ENCODE measurements at places on chromosomes 13 and 19.

DNA sequence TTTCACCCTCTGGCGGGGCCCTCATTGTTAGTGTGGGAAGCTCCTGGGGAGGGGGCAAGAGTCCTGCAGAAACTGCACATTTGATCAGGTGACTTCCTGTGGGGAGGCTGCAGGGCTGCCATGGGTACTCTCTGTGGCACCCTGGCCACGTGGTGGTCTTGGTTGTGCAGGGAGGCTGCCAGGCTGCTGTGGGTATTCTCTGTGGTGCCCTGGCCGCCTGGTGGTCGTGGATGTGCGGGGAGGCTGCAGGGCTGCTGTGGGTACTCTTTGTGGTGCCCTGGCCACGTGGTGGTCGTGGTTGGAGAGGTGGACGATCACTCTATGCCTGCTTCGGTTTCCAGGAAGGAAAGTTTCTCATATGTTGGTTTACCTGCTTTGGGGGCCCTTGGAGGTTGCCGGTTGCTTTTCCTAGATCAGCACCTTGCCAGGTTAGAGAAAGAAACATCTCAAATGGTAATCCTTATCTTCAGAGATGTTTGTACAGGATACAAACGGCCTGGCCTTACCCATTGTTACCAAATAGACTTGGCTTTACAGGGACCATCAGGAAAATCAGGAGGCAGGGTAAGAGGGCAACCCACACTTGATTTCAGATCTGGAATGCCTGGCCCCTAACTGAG is 22.9 kb downstream of the TEX29 start:
- DNase-seq = no peak

GRCh38 chr19:56104423-56104822 is 16.7 kb downstream of the ZNF787 start:
- no peak for DNase-seq

GRCh38 chr19:41248895-41249294 is 15.3 kb upstream of the HNRNPUL1 start:
- no peak for DNase-seq

DNA sequence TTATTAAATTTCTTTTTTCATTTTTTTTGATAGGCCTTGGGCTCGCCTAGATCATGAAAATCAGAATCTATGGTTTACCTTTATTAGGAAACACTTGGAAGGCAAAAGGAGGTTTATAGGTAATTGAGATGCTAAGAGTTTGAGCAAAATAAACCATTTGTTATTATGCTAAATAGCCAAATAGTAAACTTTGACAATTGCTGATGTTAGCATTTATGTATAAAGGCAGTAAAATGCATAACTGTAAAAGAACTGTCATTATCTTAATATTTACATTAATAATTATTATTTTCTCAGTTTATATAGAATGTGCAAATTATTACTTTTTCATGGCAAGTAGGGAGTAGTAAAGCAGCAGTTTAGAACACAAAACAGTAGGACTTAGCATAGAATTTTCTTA is 1737.8 kb upstream of the PRR20A start:
- DNase-seq = no peak

DNA sequence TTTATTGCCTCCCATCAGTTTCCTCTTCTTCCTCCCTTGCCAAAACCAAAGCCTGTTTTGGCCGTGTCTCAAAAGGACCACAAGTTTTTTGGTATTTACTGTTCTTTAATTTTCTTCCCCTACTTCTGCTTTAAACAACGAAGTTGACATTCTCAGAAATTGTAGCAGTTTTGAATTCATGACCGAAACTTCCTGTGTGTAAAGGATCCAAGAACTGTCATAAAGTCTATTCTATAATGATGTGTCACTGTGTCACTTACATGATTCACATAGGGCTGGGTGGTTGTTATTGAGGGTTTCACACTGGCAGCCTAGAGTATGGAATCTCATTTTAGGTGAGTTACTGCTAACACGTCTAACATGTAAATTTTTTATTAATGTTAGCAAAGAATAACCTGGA is 741.0 kb upstream of the KLHL1 start:
- no peak for DNase-seq

DNA sequence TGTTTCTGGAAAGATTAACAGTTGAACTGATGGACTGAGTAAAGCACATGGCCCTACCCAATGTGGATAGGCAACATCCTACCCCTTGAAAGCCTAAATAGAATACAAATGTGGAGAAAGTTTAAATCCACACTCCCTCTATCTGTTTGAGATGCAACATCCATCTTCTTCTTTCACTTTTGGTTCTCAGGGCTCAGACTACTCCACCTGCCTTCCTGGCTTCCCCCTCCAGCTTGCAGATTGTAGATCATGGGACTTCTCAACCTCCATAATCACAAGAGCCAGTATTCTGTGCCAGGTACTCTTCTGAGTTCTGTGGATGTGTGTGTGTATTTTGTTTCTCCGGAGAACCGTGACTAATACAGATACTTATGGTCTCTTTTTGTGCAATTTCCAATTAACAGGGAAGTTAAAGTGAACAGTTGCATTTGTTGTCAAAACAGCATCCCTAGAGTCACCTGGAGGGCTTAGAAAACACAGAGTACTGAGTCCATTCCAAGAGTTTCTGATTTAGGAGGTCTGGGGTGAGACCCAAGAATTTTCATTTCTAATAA is 590.3 kb upstream of the MIR17HG start:
- no peak for DNase-seq

DNA sequence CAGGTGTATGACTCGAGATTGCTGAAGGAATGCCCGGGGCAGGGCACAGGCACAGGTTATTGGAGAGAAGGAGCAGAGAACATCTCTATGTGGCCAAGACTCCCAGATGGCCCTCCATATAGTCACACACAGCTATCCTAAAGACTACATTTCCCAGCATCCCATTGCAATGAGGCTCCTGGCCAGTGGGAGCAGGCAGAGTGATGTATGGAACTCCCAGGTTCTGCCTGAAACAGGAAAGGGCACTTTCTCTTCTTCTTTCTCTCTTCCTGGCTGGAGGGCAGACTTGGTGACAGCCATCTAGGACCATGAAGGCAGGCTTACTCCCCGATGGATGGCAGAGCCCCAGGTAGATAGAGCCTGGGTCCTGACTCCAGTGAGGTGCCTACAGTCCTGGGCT is 13.5 kb downstream of the PPP1R13L start:
- DNase-seq = no peak

DNA sequence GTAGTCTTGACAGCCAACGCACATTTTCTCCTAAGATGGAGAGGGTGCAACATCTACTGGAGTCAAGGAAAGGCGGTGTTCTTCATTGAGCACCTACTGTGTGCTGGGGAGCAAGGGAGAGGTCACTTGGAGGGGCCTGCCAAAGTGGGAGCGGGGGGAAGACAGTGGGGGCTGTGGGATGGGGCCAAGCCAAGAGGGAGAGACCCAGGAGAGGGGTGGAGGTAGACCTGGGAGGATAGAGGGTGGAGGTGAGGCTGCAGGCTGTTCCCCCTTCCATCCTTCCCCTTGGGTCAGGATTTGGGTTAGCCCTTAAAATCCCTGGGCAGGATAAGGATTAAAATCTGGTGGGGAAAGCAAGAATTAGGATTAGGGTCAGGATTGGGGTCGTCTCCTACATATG is 1.7 kb upstream of the PLPP2 start:
- DNase-seq = no peak

DNA sequence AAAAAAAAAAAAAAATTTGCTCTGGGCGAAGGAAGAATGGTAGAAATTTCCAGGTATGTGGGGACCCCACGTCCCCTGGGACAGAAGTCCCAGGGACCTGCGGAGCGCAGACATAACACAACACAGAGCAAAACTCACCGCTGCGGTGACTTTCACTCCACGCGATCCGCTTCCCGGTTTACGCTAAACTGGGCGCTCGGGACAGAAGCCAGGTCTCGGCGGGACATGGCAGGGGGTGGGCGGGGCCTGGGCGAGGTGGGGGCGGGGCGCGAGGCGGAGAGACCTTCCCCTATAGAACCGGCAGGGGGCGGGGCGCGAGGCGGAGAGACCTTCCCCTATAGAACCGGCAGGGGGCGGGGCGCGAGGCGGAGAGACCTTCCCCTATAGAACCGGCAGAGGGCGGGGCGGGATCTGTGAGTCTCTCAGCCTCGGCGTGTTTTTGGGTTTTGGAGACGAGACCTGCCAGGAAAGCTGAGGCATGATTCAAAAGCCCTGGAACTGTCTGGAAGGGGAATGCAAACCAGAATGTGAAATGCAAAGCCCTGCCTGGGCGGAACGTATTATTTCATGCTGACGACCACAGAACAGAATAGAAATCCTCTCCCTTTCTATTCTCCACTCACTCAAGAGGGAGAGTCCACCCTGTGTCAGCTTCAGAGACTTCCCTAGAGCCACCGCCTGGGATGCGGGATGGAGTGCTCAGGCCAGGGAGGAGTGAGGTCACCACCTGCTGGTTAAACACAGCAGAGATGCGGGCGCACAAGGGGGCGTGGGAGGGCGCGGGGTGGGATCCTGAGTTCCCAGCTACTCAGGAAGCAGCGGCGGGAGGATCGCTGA is 20.2 kb upstream of the ERVV-1 start:
- peak; percentile 89 for DNase-seq

DNA sequence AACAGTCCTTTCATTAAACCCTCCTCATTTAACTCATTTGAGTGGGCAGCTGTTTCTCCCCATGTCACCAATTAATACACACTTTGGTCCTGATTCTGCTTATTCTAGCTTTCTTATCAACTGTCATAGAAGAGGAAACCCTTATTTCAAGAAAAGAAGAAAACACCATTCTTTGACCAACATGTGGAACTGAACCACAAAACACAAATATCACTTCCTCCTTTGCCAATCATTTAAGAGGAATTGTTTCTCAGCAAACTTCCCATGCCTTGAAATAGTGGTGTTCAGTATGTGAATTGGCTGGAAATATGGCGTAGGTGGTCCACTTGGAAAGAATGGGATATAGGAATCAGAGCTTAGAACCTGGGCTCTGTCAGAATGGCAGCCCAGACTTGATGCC is 20.4 kb downstream of the MBD3L2B start:
- no peak for DNase-seq

- DNase-seq = no peak
Measured at GRCh38 chr19:12733369-12734214, 892 bp downstream of the TRIR start.

DNA sequence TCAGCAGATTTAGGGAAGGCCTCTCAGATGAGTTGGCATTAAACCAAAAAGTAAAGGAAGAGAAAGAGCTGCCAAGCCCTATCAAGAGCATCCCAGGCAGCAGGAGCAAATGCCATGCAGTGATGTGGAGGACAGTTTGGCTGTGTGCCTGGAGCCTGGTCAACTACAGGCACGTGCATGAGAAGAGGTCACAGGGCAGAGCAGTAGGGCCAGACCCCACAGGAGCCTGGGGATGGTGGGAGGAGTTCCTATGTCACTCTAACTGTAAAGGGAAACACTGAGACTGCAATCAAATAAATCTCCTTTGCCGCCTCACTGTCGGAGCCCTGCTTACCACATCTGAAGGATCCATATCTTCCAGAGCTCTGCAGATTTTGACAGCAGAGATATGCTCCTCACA is 240.5 kb downstream of the ENOX1 start:
- no peak for DNase-seq

DNA sequence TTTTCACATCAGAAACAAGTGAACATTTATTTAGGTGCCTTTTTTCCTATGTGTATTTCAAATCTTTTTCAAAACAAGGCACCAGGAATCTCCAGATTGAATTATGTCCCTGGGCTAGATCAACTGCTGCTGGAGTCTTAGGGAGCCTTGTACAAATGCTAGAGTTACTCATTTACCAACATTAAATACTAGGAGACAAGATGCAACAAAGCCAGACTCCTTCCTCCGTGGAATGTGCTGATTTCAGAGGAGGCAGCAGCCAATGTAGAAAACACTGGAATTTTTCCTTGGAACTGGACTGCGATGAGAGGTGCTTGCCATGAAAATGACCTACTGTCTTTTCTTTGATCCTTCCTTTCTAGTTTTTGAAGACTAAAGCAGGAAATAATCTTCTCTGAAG is 1514.7 kb upstream of the MIR17HG start:
- no peak for DNase-seq

GRCh38 chr13:86080340-86080995 is 281.2 kb upstream of the SLITRK6 start:
- no peak for DNase-seq

- no peak for DNase-seq
Measured at GRCh38 chr19:39966617-39967016, 4.3 kb upstream of the PSMC4 start.

DNA sequence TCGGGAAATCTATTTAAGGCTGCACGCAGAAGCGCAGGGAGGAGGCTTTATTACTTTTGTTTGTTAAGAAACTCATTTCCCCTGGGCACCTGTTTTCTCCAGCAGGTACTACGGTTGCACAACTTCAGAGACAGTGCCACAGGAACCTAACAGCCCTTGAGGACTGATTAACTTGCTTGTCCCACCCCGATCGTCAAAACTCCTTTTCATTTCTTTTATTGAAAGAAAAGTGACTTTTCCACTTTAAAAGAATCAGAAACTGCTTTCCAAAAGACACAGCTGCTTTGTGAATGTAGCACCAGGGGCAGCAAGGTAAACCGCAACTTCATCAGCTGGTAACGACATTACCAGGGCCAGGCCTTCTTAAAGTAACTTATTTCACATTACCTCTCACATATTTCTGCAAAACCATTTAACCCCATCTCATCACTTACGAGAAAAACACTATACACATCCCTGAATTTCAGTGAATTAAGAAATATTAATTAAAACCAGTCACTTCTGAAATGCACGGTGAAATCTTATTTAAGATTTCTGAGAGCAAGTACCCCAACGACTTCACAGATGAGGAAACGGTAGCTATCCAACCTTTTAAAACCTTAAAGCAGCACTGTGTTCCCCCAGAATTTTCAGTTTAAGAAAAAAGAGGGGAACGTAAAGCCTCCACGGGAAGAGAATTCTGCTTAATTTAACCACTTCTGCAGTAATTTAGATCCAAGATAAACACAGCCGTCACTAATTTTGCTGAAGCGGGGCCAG is 1.4 kb downstream of the ANKRD10 start:
- DNase-seq = no peak

DNA sequence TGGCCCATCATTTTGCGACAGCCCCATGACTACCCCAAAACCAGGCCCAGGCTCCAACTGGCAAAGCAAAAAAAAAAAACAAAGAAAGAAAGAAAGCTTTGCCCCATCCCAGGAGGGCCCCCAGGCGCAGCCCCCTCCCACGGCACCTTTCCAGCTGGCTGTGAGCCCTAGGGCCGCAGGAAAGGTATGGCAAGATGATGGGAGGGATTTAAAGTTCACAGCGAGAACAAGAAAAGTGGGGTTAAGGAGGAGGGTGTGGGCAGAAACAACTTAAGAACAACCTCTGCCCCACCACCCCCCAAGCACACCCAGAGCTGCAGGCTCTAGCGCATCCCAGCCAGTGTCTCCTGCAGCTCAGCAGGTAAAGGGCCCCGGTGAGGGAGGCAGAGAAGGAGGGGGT is at the start of gene CYP2F1:
TSS of gene CYP2F1 (plus strand) at position 301 of the 400 bp plus-strand sequence. CDS start 1,757 bp downstream, outside the sequence.
- no peak for DNase-seq

Measured in stimulated activated effector memory CD8-positive, alpha-beta T cell treated with anti-CD3 and anti-CD28 coated beads, Interleukin-12 subunit alpha, Interleukin-12 subunit beta, amount 100 ng/mL, for 72 hours (primary cell).